ENCODE measurements at places on chromosomes 5 and 9.

DNA sequence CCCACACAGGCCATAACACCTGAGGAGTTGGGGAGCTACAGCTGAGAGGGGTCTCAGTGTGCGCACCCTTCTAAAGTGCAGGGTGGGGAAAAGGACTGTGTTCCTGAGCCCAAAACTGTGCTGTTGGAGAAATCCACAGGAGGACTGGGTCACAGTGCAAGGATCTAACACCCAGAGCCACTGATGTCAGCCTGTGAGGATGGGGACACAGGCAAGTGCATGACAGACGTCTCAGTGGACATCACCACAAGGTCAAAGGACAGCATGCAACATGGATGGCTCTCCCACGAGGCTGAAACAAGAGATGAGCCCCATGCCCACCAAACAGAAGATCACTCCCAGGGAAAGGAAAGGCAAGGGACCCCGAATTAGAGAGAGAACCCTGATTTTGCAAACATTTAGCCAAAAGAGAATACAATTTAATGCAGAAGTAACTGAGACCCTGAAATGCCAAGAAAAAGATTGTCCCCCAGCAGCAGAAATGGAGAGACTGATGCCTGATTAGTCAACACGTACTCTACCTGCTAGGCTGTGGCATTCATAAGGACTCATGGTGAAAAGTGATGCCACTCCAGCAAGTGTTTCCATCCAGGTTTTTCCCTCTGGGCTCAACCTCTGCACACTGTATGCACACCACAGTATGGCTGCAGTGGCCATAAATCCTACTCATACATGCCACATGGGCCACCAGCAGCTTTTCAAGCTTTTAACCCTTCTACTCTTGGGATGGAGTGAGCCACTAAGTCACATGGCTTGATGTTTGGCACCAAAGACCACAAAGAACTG, 14.2 kb downstream of the KLF9 start:
- DNase-seq = no peak

DNA sequence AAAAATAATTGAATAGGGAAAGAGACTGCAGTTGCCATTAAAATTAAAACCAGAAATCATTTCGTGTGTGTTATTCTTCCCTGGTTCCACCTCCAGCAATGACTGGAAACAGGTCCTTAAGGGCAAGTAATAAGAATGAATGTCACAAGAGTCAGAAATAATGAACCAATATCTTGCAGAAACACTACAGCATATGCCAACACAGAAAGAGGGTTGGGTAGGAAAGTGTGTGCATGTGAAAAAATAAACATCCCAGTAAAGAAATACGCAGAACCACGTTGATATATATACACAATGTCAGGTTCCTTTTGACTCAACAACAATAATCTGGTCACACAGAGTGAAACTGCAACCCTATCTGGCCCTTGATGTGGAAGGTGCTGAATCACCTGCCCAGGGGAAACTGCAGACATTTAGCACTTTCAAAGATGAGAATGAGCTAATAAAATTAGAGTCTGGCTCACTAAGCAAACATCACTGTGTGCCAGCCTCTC, 15.0 kb downstream of the HMHB1 start:
- DNase-seq = no peak

GRCh38 chr9:111102793-111103464, 64.7 kb upstream of the LPAR1 start:
- no peak for DNase-seq

- DNase-seq = no peak
Measured at GRCh38 chr5:173771725-173772383, 116.3 kb upstream of the CPEB4 start.

DNA sequence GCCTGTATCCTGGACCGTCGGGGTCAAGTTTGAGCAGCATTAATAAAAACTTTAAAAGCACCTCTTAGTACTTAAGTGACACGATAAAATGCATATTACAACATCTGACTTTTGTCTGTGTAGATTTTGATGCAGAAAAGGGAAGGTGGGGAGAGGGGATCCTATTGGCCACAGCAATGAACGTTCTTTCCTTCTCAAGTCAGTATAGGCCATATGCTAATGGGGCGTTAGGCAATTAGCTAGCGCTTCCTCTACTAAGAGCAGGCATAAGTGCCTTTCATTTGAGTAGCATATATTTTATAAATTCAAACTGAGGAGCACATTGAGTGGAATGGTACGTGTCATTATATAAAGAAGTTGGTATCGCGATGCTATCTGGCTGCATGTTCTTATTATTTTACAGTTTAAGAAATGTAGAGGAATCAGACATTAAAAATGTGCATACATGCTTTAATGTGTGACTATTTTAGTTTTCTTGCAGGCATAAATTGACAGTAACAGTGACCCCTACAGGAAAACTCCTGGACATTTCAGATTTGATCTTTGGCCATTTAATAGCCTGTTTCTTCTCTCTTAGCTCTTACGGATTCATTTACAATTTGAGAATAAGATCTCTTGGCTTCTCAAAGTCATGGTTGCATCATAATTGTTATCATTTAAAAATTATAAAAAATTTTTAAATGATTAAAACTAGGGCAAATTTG, 1.1 kb upstream of the GNA14 start:
- DNase-seq = peak; percentile 15

GRCh38 chr5:123279136-123279535, 144.1 kb downstream of the CEP120 start:
- no peak for DNase-seq

- DNase-seq = no peak
Measured at GRCh38 chr5:38207343-38207742, 51.0 kb upstream of the EGFLAM start.

- no peak for DNase-seq
Measured at GRCh38 chr5:36145311-36145710, 6.4 kb downstream of the LMBRD2 start.

DNA sequence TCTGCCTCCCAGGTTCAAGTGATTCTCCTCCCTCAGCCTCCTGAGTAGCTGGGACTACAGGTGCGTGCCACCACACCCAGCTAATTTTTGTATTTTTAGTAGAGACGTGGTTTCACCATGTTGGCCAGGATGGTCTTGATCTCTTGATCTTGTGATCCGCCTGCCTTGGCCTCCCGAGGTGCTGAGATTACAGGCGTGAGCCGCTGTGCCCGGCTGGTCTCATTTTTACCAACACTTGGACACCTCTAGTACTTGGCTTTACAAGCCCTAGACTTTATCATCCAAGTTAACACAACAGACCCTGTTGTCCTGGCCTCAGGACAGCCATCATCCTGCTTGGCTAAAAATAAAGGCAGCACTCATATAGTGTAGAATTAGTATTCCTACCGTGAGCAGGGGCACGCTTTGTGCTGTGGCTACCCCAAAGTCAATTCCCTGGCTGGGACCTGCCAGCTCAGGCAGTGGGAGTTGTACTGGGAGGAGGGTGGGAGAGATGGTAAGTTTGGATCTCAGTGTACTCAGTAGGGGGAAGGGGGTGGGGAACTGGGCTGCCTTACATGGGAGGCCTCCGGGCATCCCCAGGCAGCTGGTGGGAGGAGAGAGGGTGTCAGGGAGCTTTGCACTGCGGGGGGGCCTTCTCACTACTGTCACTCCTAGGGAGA, 6.6 kb downstream of the PDZD2 start:
- DNase-seq = no peak

- DNase-seq = no peak
Measured at GRCh38 chr5:169049712-169050111, 251.2 kb downstream of the SLIT3 start.

DNA sequence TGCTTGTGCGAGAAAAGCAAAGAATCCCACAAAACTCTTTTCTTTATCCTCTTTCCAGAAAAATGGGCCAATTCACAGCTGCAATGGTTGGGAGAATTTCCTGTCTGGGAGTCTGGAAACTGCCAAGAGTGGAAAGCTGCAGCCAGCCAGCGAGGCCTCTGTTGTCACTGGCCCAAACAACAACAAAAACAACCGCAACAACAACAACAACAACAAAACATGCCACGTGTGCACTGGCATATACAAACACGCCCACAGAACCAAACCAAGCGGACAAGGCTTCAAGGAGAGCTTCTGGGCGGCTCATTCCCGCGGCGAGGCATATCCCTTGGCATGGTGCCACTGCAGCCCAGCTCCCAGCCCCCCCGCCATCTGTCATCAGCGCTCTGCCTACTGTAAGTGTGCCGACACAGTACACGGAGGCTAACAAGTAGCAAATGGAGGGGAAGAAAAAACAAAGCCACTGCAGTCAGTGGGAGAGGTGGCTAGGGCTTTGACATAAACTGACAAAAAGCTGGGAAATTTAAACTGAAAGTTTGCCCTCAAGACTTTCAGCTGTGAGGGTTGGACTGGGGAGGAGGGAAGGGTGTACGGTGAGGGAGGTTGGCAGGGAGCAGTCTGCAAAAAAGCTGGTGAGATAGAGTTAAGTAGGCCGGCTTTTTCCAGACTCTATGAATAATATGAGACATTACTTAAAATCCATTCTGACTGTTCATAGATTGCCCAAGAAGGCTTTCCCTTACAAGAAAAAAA, 165.0 kb upstream of the ZNF462 start:
- DNase-seq = no peak

DNA sequence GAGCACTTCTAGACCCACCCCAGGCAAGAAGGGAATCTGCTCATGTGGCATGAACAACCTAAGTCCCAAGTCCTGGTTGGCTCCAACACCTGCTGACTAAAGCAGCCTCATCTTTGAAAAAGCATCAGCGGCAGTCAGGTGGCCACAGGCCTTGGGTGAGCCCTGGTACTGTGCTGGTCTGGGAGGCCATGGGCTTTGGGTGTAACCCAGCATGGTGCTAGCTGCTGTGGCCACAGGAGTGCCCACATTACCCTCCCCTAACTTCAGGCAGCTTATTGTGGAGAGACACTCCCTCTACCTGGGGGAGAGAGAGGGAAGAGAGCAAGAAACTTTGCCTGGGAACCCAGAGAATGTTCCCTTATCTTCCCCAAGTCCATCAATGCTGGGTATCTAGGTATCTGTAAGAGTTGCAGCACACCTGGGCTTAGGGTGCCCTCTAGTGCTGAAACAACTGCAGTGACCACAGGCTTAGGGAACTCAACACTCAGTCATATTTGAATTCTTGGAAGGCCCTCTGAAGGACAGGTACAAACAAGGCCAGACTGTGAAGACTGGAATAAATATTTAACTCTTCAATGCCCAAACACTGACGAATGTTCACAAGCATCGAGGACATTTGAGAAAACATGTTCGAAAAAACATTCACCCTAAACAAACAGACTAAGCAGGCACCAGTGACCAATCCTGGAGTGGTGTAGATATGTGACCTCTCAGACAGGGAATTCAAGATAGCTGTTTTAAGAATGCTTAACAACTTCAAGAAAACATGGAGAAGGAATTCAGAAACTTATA, 69.9 kb upstream of the OR2K2 start:
- DNase-seq = peak; percentile 47

DNA sequence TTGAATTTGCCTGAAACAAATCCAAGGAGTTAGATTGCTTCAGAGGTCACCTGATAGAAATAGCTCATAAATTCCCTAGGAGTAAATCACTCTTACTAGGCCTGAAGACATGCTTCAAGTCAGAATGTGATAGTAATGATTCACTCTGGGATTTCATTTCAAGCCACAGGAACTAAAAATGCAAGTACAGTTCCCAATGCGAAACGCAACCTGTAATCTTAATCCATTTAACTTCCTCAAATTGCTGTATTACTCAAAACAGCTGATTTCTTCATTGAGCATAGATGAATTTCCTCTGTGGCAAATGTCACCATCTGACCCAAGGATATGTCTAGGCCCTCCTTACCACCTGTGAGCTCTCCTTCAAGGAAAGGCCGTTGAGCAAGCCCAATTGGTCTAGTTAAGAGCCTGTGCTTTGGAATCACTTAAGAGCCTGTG, 32.1 kb upstream of the IL6ST start:
- no peak for DNase-seq

DNA sequence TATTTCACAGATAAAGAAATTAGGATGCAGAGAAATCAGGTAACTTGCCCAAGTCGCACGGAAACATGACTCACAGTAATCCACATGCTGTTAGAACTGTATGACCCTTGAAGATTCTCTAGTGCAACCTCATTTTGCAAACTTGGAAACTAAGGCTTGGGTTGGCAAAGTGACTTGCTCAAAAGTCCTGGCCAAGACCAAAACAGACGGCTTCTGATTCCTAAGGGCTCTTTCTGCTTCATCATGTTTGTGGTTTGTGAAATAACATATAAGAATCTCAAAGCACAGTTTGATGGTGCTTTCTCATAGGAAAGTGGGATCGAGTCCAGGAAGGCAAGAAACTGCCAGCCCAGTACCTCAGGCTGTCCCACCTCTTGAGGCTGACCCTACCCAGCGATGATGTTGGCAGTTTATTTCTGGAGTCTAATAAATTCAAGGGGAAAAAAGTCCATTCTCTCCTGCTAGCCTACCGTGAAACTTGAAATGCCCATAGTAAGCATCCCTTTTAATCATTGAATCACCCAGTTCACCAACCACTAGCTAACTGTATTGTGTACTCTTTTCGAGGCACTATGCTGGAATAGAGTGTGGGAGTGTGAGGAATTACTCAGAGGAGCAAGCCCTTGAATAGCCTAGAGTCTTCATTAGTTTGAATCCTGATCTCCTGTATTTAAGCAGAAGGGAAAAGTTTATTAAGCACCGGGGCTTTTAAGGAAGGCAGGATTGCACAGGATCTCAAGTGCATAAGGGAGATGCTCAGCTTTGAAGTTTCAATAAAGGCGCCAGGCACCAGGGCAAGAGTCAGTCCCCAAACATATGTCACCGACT, 14.1 kb downstream of the CAPSL start:
- no peak for DNase-seq

DNA sequence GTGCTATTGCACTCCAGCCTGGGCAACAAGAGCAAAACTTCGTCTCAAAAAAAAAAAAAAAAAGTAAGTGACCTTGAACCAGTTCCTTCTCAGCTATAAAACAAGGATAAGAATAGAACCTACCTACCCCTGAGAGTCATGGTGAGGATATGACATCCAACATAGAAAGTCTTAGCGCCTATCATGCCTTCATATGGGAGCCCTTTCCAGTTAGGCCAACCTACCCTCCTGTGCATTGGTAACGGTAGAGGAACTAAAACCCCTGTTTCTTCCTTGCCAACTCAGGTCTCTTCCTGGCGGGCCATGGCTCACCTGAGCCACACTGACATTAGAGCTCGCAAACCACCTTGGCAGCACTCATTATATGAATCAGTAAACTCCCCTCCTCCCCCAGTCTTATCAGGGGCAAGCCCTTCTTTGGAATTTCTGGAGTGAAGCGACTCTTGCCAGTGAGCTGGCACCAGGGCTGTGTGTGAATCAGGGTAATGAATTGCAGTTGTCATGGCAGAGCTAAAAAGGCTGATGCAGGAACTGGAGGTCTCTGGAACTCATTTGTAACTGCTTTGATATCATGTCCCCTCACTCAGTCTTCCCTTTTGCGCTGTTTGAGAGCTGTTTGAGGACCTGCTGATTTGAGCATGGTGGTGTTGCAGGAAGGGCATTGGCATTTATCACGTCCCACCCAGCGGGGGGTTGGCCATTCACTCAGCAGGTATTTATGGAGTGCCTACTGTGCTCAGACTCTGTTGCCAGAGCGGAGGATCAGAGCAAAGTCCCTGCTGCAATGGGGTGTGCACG, 10.3 kb downstream of the WWC1 start:
- DNase-seq = peak; percentile 34
